IMR-90 (cell line): ENCODE measurements at places on chromosomes 16 and 17.
A peak's percentile ranks its signal among the peaks of the same experiment; 100 is the strongest.

- DNase-seq: peak; percentile 76
Observed at GRCh38 chr17:48841395-48841831, 10.6 kb downstream of the CALCOCO2 start.

DNA sequence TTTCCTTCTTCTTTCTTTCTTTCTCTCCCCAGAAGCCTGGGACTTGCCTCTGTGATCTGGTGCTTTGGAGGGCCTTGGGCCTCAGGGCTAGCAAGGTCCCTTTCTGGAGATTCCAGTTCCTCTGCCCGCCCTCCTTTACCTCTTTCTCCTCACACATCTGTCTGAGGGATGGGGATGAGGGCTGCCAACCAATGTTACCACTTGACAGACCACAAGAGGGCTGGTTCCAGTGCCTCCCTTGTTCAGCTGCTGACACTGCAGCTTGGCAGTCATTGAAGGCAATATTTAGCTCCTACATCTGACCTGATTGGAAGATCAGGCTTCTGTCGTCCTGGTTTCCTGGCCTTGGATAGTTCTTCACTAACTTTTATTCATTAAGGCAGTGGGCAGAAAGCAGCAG, 3.6 kb upstream of the ZNF652 start:
- no peak for DNase-seq

DNA sequence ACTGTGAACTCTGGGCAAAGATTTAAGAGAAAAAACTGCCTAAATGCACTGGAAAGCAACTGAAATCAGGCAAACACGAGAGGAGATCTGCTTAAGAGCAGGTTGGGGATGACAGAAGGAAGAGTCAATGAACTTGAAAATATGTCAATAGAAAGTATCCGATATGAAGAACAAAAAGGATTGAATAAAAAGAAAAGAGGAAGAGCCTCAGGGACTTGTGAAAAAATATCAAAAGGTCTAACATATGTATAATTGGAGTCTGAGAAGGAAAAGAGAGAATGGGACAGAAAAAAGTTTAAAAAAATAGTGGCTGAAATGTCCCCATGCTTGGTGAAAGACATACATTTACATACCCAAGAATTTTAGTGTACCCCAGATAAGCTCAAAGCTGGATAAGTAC, 195.5 kb downstream of the COPRS start:
- peak; percentile 28 for DNase-seq

DNA sequence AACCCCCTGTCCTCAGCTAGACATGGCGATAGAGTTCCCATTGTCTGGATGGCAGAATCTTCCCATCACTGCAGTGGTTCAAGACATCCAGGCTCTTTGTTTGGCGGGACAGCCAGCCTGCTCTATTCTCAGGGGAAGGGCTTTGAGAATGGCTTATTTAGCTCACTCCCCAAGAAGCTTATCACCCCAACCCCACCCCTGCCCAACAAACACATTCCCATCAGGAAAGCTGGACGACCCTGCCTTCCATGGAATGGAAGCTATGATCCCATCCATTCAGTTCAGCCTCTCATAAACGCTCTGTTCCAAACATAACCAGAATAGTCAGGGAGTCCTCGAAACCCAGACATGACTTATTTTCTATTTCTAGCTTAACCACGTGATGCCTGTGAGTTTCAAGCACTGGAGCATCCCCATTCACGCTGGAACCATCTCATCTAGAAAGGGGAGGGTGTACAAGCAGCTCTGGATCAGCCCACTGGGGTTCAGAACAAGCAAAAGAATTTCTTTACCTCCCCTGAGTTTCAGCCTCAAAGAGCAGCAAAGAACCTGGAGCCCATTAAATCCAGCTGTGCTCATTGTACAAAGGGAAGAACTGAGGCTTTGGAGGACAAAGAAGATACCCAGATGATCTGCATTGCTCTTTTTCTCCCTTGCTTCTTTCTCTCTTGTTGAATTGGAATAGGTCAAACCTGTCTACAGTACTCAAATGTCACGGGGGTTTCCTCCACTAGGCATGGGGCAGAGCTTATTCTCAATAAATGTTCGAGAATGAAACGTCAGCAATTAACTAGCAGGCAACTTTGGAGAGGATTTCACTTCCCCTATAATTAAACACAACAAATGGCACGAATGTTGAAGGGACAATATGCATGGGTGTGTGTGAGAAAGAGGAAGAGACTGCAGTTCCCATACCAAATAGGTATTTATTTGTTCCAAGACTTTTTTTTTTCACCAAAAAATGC, 93.1 kb downstream of the XYLT1 start:
- no peak for DNase-seq

- no peak for DNase-seq
Observed at GRCh38 chr17:77190576-77190975, 49.8 kb downstream of the SEC14L1 start.

DNA sequence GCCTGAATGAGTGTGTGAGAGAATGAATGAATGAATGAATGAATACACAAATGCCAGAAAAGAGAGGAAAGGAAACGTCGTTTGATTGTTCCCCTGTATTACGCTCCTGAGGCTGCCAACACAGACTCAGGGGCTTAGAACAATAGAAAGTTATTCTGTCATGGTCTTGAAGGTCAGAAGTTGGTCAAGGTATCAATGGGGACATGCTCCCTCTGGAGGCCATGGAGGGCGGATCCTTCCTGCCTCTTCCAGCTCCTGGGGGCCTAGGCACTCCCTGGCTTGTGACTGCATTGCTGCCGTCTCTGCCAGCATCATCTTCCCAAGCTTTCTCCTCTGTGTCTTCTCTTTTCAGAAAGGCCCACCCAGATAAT, 1.5 kb upstream of the SLC38A8 start:
- peak; percentile 28 for DNase-seq

DNA sequence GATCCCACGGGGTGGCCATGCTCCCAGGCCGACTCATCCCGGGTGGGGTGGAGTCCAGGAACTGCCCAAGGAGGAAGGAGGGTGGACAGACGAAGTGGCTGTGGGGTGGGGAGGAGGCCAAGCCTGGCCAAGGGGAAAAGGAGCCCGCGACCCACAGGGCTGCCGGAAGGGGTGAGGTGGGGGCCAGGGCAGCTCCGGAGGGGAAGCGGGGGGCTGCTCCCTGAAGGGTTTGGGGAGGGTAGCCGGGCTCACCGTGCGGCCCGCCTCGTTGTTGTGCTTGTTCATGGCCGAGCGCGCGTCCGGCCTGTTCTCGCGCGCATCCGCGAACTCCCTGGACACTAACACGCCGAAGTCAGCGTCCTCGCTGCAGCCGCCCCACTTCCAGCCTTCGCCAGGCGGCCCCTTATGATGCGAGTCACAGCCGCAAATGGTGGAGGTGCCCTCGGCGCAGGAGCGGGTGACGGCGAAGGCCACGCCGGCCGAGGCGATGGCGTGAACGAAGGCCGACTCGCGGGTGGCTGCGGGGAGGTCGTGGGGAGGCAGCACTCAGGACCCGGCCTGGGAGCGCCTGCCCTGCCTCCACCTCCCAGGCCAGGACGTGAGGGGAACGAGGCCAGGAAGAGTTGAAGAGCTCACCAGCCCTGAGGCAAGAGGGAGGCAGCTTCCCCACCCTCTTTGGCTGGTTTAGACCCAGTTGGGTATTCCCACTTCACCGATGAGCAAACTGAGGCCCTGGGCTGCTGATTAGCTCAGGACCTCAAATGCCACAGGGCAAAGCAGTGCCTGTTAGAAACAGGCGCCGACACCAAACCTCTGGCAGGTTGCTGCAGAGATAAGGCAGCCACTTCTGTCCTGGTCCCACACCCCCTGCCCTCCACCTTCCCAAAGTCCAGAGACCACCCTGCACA, 48.7 kb downstream of the WNT3 start:
- no peak for DNase-seq

DNA sequence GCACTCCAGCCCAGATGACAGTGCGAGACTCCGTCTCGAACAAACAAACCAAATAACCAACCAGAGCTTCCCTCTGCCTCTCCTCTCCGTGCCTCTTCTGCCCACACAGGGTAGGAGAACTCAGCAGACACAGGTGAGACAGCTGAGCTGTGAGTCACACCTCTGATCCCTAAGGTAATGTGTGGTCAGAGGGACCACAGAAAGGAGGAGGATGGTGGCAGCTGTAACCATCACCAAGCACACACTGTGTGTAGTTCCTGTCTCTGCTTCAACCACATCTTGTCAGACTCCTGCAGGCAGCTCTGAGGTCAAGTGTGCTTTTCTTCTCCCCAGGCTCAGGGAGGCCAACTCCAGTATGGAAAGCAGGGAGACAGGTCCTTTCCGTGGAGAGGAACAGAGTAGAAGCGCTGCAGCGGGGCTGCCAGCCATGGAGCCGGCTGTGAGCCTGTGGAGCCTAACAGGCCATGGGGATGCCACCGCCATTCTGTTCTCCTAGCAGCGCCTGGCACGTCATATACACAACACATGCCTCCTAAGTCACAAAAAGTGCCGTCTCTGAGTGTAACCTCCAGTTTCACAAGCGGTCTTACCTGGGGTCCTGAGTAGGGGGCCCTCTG, 7.1 kb downstream of the NUDT16L1 start:
- no peak for DNase-seq

DNA sequence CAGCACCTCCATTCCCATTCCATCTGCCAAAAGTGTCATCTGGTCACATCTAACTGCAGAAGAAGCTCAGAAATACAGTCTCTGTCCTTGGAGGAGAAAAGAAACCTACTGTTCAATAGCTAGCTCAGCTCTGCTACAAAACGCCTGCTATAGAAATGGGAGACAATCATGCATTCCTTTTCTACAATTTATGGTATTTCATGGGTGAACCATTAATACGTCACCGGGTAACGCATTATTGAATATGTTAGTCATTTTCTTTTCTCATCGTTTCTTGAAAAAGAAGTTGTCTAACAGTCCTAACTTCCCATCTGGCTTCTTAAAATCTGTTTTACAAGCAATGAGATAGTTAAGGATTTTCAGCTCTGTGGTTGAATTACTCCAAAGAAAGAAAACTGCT, 496.7 kb upstream of the RBFOX1 start:
- DNase-seq: no peak

DNA sequence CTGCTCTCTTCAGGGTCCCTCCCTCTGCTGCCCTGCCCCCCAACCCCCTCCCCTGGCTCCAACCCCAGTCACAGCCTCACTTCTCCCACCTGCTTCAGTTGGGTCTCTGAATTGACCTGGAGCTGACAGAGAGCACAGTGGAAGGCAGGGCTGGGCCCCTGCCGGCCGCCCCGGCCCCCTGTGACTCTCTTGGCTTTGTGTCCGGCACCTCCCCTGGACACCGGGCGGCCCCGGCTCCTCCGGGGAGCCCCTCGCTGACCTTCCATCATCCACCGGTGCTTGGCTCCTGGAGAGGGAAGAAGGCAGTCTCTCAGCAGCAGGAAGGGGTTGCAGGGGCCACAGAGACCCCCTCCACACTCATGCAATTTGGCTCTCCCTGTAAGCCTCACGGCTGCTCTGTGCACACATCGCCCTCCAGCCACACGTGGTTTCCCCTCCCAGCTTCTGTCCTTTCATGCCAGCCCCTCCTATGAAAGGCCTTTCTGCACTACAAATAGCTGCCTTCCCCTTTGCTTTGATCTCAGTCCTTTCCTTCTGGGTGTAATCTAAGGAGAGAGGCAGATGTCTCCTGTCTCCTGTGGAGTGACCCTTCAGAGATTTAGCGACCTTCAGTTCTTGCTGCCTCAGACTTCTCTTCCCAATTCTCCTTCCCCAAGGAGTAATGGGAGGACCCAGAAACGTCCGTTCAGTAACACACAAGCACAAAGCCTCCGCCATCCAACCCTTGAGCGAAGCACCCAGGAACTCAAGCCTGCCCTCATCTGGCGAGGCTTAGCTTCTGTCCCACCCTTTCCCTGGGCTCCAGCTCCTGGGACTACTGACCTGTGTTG, 8.3 kb downstream of the NKIRAS2 start:
- DNase-seq: no peak

DNA sequence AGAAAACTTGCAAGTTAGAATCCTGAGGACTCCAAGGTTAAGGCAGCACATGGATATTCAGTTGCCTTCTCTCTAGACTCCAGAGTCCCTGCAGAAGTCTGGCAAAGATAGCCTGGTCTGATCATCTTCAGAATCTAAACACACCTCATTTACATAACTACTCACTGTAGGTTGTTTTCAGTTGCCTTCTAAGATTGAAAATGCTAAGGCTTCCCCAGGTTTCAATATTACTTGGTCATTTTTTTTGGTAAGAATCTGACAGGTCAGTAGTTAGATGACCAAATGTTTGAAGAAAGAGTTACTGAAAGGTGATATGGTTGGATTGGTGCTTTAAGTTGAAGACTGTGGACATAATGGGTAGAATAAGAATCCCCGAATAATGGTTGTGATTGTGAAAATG, 205.4 kb upstream of the KCNJ16 start:
- no peak for DNase-seq

DNA sequence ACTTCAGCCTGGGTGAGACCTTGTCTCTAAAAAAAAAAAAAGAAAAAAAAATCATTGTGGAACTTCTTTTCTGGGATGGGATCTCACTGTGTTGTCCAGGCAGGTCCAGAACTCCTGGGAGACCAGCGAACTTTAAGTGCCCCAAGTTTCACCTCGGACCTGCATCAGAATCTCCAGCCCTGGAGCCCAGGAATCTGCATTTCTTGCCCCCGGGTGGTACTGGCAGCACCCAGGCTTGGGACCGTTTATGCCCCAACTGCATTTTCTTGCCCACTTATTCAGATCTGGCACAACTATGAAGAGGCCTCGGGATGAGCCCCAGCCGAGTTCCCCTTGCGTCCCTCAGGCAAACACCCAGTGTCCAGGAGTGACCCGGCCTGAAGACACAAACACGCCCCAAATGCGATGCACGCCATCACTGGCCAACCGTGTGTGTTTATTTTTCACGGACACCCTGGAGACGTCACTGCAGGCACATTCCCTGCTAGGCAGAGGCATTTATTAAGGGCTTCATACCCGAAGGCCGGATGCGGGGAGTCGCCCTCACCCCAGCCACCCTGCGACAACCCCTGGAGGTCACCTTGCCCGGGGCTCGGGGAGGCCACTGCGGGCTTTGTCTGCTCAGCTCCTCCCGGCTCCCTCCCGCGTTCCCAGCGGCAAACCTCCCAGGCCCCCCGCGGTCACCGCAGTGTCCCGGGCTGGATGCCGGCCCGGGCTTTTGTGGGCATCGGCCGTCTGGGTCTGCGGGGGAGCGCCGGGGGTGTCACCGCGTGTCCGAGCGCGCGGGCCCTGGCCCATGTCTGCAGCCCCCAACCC, 684 bp upstream of the SPIRE2 start:
- DNase-seq: peak; percentile 62

DNA sequence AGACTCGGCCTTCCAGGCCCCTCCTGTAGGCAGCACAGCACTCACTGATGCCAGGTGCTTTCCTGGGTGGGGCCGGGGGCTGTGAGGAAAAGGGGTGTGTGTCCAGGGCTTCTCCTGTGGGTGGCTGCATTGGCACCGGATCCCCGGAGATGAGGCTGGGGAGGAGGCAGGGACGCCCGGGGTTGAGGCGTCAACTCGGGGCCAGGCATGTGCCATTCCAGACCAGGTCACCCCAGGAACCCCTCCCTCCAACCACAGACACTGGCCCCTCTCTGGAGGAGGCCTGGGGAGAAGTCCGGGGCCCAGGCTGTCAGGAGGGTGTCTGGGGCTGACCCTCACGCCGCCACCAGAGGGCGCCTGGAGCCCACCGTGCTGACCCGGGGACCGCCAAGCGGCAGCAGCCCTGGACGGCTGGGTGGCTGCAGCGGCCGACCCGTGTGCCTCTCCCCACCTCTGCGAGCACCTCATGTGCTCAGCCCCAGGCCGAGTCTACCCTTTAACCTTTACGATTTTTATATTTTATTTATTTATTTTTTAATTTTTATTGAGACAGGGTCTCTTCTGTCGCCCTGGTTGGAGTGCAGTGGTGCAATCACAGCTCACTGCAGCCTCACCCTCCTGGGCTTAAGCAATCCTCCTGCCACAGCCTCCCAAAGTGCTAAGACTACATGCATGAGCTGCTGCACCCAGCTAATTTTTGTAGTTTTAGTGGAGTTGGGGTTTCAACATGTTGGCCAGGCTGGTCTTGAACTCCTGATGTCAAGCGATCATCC, 3.2 kb upstream of the METRN start:
- DNase-seq: peak; percentile 50

- no peak for DNase-seq
Observed at GRCh38 chr17:40097087-40097486, 3.3 kb downstream of the NR1D1 start.
